ENCODE measurements at places on chromosomes 2 and 18.

GRCh38 chr18:63936932-63937393 lies 12.1 kb upstream of the HMSD start:
- no peak for DNase-seq

DNA sequence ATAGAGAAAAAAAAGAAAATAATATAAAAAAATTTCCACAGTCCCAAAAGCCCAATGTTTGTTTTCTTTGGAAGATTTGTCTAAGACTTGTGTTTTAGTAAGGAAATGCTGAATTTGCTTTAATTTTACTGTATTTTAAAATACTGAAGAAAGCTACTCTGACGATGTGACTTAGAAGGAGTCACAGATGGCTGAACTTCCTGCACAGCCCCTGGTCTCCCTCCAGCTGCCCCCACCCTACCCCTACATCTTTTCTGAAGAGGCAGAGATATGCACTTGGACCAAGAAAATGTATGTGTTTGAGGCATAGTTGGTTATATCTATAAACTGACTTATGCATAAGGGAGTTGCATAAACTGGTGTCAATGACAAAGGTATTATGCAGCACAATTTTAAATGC lies 172.3 kb downstream of the CDH2 start:
- DNase-seq, result no peak

GRCh38 chr18:7658701-7659100 lies 91.6 kb downstream of the PTPRM start:
- DNase-seq, result no peak

- no peak for DNase-seq
These were observed 169.1 kb upstream of the KLF7 start for GRCh38 chr2:207334624-207335371.

DNA sequence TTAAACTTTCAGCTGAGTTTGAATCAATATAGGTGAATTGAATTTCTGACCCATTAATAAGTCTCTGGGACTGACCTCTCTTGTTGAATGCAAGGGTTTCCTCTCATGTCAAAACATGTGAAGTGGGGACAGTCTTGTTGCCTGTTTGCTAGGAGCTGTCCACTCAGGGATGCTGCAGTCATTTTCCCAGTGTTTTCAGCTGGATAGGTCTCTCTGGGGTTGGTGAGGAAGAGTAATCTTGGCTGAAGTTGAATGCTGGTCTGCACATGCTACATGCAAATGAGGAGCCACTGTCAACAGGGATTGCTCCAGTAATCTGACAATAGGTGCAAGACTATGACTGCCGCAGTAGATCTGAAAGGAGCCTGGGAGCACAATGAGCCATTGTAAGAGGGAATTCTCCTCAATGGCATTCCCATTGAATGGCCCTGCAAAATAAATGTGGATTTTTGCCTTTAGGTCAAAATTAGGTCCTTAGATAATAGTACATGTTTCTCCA lies 34.1 kb upstream of the IL1RL1 start:
- no peak for DNase-seq

- DNase-seq, result no peak
These were observed 24.3 kb upstream of the STPG4 start for GRCh38 chr2:47179388-47179787.

DNA sequence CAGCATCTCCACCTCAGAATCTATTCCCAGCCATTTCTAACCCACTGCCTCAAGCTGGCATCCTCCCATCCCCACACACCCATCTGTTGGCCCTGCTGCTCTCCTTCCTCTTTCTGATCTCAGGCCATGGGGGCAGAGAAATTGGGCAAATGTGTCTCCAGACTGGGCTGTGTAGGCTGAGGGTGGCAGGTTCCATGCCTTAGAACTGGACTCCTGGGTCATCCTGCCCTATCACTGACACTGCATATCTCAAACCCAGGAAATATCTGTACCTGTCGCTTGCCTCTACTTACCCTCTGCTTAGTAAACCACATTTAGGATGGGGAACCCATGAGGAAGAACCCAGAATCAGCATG lies 1.8 kb downstream of the WNT10A start:
- DNase-seq, result no peak

- DNase-seq, result no peak
These were observed 32.1 kb downstream of the TOGARAM2 start for GRCh38 chr2:29013057-29013780.

GRCh38 chr2:27080140-27080469 lies 1.7 kb downstream of the EMILIN1 start:
- DNase-seq, result no peak

DNA sequence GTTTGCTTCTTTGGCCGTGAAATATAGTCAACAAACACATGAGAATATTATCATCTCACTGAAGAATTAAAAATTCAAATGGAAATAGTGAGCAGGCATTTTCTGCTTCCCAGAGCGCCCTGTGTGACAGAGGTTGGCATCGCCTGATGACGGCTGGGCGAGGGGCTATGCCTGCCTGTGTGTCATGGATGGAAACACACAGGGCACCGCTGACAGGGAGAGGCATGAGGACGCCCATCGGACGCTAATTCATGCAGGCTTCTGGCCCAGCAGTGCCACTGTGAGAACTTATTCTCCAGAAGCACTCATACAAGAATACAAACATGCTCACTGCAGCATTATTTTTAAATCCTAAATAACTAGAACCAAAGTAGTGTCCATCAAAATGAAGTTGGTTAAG lies 61.4 kb upstream of the OTOS start:
- DNase-seq, result no peak

DNA sequence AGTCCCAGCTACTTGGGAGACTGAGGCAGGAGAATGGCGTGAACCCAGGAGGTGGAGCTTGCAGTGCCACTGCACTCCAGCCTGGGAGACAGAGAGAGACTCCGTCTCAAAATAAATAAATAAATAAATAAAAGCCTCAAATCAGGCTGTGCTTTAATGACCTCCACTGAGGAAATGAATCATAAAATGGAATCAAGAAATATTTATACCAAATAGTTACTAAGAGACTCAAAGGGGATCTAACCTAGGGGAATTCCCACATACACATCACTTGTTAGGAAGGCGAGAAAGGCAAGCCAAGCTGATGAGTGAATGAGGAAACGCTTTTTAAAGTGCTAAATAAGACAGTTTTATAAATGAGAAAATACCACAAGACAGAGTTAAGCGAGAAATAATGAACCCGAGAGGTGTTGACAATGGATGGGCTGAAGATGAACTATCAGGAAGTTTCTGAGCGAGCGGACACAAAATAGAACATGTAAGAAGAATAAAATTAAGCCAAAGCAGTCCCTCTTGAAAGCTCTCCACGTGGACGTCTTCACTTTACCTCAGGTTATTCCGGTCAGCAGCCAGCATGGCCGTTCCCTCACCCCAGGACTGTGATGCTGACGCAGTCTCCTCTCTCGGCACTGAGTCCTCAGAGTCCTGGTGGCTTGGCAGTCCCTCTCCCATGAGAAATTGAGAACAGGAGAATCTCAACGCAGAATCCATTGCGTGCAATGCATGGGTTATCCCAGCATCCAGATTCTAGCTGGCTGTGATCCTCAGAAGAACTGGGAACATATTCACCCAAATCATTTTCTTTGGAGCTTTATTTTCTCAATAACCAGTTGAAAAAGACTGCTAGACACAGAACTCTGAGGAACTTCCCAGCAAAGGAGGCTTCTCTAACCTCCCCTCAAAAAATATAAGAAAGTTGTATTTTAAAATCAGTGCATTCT lies 22.3 kb downstream of the PXDN start:
- DNase-seq, result no peak

Data from hippocampal formation (tissue), 2 donors.